Activated CD4-positive, alpha-beta T cell treated with anti-CD3 and anti-CD28 coated beads, Interleukin-2, amount 50 U/mL, for 24 hours (primary cell): ENCODE measurements at places on chromosomes 3 and 15.
A peak's percentile ranks its signal among the peaks of the same experiment; 100 is the strongest.

DNA sequence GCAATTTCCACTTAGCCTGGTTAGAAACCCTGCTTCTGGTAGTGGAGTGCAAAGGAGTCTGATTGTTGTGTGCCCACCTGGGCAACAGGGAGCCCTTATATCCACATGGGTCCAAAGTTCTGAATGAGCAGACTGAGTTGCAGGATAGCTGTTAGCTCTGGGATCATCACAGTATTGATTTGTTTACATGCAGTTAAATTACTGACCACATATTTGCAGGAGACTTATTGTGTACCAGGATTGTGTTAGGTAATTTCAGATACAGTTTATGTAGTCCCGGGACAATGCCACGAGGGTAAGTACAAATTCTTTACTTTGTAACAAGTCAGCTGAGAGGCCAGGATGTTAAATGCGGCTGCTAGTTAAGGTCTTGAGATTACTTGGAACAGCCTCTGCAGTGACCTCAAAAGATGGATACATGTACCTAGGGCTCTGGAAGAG is 18.8 kb downstream of the ARHGEF26 start:
- no peak for DNase-seq

DNA sequence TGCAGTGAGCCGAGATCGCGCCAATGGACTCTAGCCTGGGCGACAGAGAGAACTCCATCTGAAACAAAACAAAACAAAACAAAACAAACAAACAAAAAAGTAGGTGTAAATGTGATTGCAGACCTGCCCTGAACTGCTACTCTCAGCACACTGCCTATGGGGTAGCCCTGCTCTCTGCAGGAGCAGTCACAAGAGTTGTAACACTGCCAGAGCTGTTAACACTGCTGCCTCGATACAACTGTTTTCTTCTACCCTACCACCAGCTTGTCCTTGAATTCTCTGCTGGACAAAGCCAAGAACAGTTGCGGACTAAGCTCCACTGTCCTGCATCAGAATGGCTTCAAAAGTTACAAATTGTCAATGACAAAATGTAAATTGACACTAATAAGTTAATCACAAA is 89.3 kb downstream of the ALCAM start:
- DNase-seq, result no peak

- no peak for DNase-seq
These were observed 177.4 kb upstream of the TRIM42 start for GRCh38 chr3:140500473-140500872.

DNA sequence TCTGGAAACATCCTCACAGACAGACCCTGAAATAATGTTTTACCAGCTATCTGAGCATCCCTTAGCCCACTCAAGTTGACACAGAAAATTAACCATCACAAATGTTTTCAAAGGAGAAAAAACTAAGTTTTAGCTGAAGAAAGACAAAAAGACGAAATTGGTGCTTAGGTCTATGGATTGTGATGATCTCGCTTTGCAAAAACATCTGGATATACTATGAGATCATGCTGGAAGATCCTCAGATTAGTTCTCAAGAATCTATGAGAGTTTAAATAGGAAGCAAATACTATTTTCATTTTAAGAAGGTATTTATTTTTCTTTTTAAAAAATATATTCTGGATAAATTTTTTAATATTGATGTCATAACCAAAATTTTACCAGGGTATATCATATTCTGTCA is 42.6 kb upstream of the MBNL1 start:
- DNase-seq, result no peak

GRCh38 chr3:30112411-30112810 is 494.0 kb upstream of the TGFBR2 start:
- DNase-seq, result no peak

GRCh38 chr3:197730200-197730599 is 6.5 kb downstream of the RUBCN start:
- no peak for DNase-seq

GRCh38 chr3:13629644-13630043 is 80.7 kb downstream of the FBLN2 start:
- DNase-seq, result no peak

DNA sequence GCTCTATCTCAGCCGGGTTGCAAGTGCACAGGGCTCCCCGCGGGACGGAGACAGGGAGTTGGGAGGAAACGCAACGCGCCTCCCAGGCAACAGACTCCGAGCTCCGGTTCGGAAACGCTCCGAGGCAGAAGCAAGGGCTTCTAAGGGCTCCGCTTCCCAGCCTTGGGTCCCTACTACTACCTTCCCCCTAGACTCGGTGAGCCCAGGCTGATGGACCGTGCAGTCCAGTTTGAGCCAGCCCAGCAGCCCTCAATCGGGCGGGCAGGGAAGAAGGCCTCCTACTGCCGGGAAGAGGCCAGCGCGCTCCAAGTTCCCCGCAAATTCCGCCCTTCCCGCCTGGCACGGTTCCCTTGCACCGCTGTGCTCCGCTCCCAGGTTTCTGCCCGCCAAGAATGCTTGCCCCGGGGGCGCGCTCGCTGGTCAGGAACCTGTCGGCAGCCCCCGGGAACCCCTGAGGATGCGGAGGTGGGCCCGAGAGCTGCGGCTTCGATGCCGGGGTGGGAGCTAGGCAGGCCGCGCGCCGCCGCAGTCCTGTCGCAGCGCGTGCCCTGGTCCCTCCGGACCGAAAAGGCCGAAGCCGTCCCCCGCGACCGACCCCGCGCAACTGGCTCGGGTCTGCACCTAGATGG is 728 bp downstream of the TRANK1 start:
- DNase-seq, result peak; percentile 18

DNA sequence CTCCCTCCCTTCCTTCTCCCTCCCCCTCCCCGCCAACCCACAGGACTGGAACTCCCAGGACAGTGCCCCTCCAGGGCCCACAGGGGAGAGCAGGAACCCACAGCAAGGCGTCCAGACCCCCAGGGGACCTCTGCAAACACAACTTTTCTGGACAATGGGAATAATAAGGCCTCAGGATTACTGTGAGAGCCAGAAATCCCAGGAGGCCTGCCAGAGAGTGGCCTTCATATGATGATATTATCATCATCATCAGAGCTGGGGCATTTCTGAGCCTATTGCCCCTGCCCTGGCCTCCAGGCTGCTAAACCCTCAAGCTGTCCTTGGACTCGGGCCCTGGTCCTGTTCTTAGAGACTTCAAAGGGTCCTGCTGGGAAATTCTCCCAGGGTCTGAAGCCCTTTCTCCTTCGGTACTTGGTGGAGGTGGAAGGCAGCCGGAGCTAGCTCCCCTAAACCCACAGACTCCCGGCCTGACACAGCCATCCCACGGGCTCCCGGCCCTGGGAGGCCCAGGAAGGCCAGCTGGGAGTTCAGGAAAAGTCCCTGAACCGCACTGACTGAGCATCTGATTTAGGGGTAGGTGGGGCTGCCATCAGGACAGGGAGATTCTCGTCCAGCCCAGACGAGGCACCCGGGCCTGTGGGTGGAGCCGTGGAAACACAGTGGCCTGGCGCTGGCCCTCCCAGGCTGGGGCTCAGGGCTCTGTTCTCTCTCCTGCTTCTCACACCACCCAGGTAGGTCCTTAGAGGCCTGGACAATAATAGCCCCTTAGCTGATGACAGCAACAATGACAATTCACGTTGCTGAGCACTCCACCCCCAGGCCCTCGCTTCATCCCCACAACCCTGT is 4.9 kb downstream of the CALML4 start:
- DNase-seq, result no peak

- no peak for DNase-seq
These were observed 58.1 kb upstream of the LCTL start for GRCh38 chr15:66623801-66624453.

- no peak for DNase-seq
These were observed 179.1 kb upstream of the RGMA start for GRCh38 chr15:93268066-93268465.

DNA sequence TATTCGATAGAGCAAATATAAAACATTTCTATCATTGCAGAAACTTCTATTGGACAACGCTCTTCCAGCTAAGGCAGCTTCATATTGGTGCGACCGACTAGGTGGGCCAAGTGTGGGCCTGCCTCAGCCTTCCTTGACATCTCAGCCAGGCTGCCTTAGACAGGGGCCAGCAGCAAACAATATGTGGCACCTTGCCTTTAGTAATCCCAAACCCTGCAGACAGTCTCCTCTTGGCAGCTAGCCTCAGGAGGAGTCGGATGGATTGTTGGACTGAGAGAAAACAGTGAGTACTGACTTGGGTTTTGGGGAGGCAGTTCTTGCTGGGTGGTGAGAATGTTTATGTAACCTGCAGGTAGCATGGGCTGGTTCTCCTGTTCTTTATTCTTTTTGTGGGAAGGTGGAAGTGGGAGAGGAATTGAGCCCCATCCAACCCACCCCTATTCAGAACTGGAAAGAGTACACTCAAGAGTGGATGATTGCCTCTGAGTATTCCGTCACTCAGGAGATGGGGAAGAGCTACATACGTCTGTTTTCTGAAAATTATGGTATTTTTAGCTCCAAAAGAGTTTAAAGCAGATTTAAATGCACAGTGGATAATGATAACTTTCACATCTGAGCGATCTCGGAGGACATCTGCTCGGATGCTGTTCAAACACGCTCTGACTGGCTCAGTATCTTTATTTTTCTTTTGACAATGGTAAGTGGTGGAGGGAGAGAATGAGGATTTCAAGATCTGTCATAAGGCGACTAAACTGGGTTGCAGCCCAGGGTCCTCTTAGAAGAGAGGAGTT is 47.2 kb downstream of the GPD1L start:
- no peak for DNase-seq

GRCh38 chr3:124779751-124780191 is 49.5 kb downstream of the UMPS start:
- DNase-seq, result no peak

DNA sequence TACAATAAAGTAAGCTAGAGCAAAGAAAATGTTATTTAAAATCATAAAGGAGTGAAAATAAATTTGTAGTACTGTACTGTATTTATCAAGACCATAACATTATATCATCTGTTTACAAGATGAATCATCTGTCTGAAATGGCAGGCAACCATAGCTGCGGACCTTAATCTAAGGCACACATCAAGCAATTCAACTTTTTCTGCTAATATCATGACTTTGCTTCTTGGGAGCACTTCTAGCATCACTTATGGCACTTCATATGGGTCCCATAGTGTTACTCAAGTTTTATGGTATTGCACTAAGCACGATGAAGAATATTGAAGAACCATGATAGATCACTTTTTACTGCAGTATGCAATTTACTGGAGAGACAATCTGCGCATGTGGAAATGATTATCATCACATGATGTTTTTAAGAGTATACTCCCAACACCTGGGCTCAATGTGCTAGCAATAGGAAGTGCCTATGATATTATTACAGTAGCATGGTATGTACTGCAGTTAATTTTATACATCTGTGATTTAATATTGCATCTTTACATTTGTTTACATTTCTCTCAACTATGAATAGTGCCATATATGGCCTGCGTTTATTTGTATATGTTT is 137.7 kb upstream of the NECTIN3 start:
- no peak for DNase-seq

- DNase-seq, result no peak
These were observed 160.1 kb upstream of the IL12A start for GRCh38 chr3:159828542-159828943.

DNA sequence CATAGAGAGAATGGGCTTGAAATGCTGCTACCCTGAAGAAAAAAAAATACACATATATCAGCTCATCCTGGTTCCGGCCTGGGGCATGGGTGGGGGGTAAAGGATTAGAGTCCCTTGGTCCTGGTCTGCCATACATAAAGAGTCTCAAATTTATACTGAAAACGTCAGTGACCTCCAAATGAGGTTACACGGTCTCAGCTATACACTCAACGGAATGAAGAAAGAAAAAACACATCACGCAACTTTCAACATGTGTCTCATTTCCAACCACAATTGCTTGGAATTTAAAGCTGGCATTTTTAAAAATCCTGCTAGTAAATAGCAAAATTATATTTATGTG is 612.8 kb downstream of the MCTP2 start:
- DNase-seq, result no peak

DNA sequence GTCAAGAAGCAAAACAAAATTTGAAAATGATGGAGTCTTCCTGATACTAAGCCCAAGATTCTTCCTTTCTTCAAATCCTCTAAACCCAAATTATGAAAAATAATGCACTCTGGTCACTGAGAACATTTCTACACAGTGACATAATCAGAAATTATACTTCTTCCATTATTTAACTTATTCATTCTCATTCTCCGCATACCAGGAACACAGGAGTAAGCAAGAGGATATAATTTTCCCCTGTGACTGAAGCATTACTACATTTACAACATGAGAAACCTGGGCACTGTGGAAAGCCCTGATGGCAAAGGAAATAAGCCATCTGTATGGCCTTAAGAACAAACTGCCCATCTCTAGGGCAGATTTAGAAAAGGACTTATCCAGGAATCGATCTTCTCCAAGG is 47.0 kb downstream of the EXD1 start:
- DNase-seq, result no peak

- DNase-seq, result no peak
These were observed 643.0 kb downstream of the NAALADL2 start for GRCh38 chr3:175502155-175502554.

- peak; percentile 13 for DNase-seq
These were observed 203.7 kb downstream of the ABHD5 start for GRCh38 chr3:43894176-43895049.

GRCh38 chr3:71022551-71023335 is 560.8 kb downstream of the FOXP1 start:
- no peak for DNase-seq

GRCh38 chr3:138678086-138678485 is 69.5 kb downstream of the FAIM start:
- no peak for DNase-seq

DNA sequence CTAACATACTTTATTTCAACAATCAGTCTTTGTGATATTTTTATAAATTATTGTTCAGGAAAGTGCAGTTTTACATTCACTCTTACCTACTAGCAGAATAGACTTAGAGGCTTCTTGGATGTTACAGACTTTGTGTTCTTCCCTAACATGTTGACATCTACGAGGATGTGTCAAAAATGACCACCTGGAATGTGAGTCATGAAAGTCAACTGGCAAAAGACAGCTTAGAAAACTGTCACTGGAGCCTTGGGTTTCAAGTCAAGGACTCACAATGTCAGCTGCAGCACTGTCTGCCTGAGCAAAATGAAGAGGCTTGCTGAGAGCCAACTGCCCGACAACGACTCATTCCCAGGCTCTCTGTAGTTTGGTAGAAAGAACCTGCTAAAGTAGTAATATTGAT is 91.5 kb downstream of the CERS3 start:
- DNase-seq, result no peak

DNA sequence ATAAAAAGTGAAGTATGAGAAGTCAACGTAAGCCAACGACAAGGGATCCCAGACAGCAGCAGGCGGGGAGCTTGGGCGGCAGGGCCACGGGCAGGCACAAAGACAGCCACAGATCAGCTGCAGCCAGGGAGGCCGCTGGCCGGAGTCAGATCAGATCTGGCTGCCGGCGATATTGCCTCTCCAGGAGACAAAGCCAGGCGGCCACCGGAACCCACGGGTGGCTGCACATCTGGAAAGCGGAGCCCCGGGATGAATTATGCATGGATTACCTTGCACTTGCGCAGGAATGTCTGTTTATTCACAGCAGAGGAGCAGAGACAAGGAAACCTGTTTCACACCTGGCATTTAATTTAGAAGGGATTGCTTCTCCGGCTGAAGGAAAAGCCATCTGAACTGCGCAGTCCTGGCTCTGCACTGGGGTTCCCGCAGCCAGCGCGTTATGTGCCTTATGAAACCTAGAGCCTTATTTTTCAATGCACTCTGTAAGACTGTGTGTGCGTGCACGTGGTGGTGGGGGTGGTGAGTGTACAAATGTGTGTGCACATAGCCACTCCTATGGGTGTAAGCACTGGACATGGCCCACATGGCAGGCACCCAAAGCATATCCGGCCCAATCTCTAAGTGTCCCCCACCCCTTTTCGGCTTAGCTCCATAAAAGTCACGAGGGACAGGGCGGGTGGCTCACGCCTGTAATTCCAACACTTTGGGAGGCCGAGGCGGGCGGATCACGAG is 427.8 kb upstream of the MCTP2 start:
- no peak for DNase-seq
